ENCODE measurements at places on chromosomes 11 and 22.

GRCh38 chr22:40325315-40325714 lies 21.0 kb upstream of the ADSL start:
- no peak for DNase-seq

GRCh38 chr11:16787035-16787742 lies 48.7 kb downstream of the C11orf58 start:
- DNase-seq: no peak

DNA sequence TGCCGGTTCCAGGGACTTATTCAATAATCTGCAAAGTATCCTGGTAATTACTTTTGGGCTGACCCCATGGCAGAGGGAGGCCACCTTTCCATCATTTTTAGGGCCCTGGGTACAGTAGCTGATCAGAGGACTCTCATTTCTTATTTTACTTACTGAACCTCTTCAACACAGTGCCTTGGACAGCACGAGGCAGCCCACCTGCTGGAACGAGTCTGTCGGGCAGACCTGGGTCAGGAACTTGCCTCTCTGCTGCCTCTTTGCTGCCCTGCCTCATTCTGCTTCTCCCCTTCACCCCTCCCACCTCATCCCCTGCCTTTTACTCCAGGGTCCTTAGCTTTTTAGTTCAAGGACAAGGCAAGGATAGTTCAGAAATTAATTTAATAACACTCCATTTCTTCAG lies 204.5 kb downstream of the CSNK2A3 start:
- no peak for DNase-seq

DNA sequence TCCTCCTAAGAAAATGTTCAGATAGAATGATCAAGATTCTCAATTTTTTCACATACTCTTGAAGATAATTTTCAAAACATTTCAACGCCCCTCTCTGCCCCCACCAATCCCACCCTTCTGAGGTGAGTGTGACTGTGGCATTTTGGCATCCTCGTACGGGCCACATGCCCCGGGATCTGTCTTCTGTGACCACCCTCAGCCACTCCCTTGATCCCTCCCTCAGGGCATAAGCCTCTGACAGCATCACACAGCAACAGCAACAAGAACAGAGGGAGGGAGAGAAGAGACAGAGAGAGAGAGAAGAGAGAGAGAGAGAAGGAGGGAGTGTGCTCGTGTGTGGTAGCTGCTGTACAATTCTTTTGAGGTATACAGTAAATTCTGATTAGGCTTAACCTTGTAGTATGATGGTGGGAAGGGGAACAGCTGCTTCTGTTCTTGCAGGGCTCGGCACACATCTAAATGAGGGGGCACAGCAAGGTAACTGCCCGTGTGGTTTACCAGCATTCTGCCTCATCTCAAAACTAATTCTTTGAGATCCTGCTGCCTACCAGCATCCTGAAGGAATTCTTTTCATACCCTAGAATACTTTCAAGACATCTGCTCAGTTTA lies 21.4 kb downstream of the SCUBE2 start:
- no peak for DNase-seq

- no peak for DNase-seq
Measured at GRCh38 chr11:111011275-111011594, 234.3 kb upstream of the POU2AF2 start.

DNA sequence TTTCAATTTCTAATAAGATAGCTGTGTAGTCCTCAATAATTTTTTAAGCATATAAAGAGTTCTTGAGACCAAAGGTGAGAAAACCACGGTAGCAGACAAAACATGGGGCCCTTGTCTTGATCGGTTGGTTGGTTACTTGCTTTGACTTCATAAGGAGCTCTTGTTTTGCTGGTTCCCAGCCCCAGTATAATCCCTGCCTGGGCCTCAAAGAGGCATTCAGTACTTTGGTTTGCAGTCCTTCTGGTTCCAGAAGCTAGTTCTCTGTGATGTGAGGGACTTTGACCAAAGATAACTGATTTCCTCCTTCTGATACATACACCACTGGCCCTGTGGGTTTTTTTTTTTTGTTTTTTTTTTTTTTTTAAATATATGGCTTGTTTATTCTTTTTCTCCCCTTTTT lies 17.1 kb downstream of the MARK2 start:
- no peak for DNase-seq

DNA sequence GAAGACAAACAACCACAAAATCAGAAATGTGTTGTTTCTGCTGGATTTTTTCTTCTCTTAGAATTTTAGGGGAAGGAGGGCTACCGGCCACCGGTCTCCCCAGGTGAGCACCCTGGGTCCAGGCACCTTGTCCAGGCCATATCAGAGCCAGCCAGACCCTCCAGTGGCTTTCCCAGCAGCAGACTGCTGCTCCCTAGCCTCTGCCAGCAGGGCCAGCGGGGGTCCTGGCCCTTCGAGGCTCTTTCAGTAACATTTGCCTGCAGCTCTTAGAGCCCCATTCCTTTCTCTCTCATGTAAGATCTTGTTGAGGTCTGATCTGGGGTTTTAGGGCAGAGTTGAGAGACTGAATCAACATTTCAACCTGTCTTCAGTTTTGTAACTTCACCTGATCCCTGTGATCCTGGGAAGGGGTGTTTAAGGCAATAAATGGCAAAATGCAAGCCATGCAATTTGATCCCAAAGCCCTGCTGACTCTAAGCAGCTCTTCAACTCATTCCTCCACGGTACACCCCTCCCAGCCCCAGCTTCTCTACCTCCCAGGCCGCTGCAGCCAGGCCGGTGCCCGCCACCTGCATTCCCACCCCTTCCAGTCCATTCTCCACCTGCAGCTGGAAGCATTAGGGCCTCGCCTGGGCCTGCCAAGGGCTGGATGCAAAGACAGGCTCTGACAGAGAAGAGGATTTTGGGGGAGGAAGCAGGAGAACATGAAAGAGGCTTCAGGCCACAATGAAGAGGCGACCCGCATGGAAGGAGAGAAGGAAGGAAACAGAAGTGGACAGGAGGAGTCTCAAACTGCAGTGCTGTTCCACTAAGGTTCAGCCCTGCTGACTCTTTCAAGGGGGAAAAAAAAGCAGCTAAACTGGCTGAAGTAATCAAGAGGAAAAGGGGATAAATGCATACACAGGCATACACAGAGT lies 113.0 kb upstream of the FGF3 start:
- no peak for DNase-seq

DNA sequence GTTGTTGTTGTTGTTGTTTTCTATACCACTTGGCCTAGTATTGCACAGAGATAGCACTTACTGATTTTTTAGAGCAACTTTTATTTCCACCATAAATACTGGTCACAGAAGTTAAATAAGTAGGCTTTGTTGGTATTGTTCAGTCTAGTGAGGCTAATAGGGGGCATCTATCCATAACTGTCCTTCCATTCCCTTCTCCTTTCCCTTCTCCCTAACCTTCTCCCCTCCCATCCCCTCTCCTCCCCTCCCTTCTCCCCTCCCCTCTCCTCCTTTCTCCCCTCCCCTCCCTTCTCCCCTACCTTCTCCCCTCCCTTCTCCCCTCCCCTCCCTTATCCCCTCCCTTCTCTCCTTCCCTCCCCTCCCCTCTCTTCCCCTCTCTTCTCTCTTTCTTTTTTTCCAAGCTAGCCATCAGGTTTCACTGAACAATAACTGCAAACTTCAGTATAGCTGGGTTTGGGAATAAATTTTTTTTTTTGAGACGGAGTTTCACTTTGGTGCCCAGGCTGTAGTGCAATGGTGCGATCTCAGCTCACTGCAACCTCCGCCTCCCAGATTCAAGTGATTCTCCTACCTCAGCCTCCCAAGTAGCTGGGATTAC lies 56.5 kb downstream of the STIM1 start:
- no peak for DNase-seq

DNA sequence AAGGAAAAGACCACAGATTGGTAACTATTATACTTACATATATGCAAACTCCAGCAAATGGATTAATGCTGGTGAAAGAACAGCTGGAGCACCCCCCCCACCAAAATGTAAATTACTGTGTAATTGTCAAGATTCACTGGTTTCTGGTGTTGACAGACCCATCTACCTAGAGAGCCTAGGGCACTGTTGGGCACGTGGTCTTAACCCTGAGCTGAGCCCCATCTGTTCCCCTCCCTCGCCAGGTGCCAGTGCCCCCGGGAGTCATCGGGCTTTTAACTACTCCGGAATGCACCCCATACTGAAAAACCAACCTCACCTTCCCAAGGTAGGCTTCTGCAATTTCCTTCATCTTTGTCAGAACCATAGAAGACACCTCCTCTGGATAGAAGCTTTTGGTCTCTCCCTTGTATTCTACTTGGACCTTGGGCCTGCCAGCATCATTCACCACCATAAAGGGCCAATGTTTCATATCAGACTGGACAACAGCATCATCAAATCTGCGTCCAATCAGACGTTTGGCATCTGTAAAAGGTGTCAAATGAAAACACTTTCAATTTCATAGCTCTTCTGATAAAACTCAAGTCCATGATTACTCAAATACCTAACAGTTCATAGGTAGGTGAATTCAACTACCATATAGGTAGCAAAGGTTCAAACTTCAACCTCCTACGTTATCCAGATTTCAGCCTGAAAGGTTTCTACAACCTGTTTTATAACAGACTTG lies 1.5 kb downstream of the HSPA8 start:
- no peak for DNase-seq

GRCh38 chr22:48828688-48829087 lies 999.0 kb downstream of the BRD1 start:
- DNase-seq: no peak

- DNase-seq: peak; percentile 23
Measured at GRCh38 chr11:18669711-18670110, 28.9 kb upstream of the TMEM86A start.

- DNase-seq: no peak
Measured at GRCh38 chr11:13137844-13138301, 128.8 kb downstream of the RASSF10 start.

DNA sequence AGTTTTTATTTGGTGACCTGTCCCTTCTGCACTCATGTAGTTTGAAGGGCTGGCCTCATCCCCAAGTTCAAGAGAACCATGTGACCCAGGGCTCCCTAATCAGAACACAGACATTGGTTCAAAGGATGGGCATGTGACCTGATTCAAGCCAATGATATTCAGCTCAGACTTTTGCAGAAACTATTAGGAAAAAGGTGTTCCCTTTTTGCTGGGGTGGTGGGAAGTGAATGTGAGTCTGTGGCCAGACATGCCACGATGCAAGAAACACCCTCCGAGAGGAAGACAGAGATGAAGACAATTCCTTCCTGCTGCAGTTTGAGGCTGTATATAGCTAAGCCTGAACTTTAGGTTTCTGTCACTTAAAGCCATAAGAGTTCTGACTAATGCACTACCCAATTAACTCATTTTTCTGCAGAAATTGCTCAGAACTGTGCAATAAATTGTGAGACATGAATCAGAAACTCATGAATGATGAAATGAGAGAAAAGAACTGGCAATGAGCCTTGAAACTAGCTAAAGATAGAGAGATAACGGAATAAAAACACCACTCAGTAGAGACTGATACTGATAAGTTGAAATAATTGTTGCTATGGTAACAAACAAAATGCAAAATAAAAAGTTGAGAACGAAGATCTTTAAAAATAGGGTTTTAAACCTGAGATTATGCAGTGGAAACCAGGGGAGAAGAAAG lies 9.2 kb upstream of the MAPK1 start:
- no peak for DNase-seq

- peak; percentile 94 for DNase-seq
Measured at GRCh38 chr22:33565580-33565995, 354.7 kb downstream of the LARGE1 start.

DNA sequence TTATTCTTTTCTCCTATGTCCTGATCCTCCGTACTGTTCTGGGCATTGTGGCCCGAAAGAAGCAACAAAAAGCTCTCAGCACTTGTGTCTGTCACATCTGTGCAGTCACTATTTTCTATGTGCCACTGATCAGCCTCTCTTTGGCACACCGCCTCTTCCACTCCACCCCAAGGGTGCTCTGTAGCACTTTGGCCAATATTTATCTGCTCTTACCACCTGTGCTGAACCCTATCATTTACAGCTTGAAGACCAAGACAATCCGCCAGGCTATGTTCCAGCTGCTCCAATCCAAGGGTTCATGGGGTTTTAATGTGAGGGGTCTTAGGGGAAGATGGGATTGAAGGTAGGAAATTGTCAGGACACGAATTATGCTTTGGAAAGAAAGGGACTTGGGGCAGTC lies 843 bp downstream of the OR51T1 start:
- peak; percentile 77 for DNase-seq

- DNase-seq: no peak
Measured at GRCh38 chr11:95291946-95292345, 60.9 kb upstream of the SESN3 start.

GRCh38 chr11:126419801-126420697 lies 64.6 kb downstream of the ST3GAL4 start:
- no peak for DNase-seq

All from NCI-H2029 treated with DMSO at 0.1 percent for 48 hours (cell line).